ENCODE measurements at places on chromosomes 3 and 15.

GRCh38 chr15:39139431-39140059 is 441.3 kb upstream of the THBS1 start:
- DNase-seq: no peak

GRCh38 chr3:108806316-108806715 is 16.3 kb upstream of the TRAT1 start:
- DNase-seq: no peak

GRCh38 chr3:34150992-34151391 is 352.6 kb downstream of the PDCD6IP start:
- DNase-seq: no peak

DNA sequence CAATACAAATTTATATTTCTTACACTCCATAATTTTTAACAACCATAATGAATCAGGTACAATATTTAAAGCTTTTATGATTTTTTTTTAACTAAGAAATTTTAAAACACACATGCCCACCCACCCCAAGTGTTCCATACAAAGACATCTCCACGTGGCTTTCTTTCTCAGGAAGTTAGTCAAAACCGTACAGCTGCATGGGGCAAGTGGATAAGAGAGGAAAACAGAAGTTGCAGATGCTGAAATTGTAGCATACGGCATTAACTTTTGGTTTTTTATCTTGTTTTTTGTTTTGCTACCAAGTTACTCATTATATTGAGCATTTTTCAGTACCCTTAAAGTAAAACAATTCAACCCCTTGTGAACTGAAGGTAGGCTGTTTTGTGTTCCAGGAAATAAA is 14.8 kb downstream of the GNB4 start:
- no peak for DNase-seq

DNA sequence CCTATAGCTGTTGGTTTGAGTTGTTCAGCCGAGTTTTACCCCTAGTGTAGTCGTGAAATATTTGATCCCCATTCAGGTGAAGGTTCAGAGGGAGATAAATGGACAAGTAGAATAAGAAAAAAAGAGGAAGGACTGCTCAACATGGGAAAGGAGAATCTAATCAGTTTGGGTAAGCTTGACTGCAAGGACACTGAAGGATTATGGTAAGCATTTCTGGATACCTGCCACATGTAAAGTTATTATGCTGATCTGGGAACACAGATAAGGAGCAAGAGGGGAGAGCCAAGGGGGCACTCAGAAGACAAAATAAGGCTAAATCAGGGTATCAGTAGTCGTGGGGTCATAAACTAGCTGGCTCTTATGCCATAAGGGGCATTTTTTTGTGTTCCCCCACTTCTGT is 49.9 kb downstream of the TFG start:
- no peak for DNase-seq

DNA sequence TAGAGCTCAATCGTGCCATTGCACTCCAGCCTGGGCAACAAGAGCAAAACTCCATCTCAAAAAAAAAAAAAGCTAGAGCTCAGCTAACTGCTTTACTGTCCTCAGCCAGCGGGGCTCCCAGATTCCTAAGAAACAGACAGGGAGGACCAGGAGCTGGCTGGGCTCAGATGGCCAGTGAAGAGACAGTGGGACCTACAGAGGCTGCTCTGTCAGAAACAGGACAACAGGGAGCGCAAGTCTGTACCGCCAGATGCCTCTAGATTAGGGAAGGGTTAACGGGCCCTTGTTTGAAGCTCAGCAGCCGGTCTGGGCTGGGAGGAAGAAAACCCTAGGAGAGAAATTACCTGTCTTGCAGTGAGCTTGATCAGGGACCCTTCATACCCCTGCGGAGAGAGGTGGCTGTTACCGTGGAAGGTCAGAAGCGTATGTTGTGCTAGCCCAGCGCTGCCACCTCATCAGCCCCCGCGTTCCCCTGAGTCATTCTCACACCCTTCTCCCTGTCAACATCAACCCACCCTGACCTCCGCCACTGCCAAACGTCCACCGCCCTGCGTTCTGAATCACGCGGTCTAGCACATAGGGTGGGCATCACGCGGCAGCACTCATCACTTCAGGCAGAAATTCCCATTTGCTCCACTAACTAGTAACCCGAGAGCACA is 25.3 kb downstream of the RBPMS2 start:
- no peak for DNase-seq

DNA sequence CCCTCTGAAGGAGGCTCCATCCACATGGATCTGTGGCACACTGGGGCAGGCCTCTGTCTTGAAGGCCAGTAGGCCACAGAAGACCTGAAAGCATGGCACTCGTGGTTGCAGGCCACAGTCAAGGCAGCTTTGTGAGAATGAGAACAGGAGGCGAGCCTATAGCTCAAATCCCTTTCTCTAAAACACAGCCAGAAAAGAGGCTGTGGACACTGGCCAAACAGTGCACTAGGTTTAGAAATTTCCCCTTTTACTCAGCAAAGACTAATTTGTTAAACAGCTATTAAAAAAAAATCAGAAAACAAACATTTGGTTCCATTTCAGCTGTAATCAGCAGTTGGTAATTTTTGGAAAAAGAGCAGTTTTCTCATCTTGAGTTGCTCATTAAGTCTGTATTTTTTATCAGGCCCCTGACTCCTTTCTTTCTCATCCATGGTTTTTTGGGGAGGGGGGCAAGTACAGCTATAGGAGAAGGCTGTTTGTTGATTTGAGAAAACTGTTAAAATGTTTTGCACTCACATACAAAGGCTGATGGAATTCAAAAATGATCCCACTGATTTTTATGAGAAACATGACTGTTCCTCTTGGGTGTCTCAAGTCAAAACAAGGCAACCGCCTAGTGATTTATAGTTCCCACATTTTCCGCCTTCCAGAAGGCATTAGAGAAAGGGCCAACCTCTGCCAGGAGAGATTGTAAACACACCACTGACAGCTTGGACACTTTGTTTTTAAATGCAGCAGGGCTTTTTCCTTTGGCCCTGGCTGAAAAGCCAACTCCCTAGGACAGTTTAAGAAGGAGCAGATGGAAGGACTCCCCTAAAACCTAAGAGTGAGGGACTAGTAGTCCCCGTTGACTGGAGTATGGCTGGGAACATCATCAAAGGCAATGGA is 28.1 kb downstream of the PARP16 start:
- no peak for DNase-seq

- DNase-seq: no peak
Observed at GRCh38 chr3:180910823-180911222, 1.6 kb upstream of the FXR1 start.

GRCh38 chr3:6120786-6121185 is 740.1 kb upstream of the GRM7 start:
- no peak for DNase-seq

- no peak for DNase-seq
Observed at GRCh38 chr3:139455206-139455605, 21.1 kb downstream of the RBP2 start.

DNA sequence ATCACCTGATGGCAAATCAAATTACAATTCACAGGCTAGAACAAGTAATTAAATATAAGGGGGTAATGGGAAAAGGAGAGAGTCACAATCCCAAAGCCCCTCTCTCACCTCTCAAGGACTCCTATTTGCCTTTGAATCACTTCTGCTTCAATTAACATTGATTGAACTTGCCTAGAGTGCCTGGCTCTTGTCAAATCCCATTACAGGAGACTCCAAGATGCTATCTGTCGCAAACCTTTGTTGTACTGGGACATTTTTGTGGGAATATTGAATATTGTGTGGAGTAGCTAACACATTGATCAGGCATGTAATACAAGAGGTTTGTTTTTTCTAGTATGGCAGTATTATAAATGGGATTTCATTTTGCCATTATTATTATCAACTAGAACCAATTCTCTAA is 412.8 kb upstream of the AZI2 start:
- DNase-seq: no peak

- DNase-seq: no peak
Observed at GRCh38 chr15:75594276-75594675, 15.2 kb upstream of the PTPN9 start.

DNA sequence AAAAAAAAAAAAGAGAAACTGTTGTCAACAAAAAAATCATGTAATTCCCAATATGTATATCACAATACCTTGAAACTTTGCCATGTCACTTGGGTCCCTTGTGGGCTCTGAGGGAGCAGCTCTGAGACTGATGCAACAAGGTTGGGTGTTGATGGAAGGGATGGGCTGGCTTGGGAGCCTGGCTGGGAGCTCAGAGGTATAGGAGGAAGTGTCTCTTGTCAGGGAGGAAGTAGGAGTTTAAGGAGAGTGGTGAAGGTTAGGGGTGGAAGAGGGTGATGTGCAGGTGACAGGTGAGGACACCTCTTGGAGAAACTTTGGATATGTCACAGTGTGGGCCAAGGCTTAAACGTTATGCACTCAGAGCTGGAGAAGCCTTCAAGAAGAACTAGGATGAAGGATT is 2.0 kb upstream of the TM6SF1 start:
- DNase-seq: no peak

GRCh38 chr15:36961956-36962355 is 138.4 kb downstream of the MEIS2 start:
- DNase-seq: no peak

- no peak for DNase-seq
Observed at GRCh38 chr3:63240381-63240902, 37.7 kb upstream of the SYNPR start.

GRCh38 chr15:87829332-87830050 is 427.0 kb downstream of the NTRK3 start:
- no peak for DNase-seq

- no peak for DNase-seq
Observed at GRCh38 chr3:13557417-13557816, 8.5 kb downstream of the FBLN2 start.
